ENCODE measurements at places on chromosomes 7 and 10.

DNA sequence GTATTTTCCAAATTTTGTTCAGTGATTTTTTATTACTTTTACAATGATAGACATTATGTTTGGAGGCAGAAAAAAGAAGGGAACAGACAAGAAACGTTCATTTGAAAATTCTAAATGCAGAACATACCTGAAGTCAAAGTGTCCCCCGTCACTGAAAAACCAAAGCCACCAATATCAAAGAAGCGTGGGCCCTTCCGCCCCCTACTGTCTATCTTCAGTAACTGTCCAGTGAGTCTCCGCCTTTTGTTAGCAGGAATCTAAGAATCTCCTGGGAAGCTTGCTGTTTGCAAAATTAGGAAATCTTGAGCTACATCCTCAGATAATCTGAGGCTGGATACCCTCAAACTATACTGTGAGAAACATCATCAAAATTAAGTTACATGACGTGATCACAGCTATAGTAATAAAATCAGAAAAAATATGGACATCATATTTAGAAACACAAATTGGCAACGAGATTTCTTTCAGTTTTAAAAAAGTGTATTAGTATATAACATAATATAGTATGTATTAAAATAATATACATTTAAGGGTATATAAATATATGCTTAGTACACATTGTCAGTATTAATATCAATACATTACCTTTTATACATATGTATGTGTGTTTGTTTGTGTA is 169.3 kb upstream of the AKR1E2 start:
- peak; percentile 43 for DNase-seq

DNA sequence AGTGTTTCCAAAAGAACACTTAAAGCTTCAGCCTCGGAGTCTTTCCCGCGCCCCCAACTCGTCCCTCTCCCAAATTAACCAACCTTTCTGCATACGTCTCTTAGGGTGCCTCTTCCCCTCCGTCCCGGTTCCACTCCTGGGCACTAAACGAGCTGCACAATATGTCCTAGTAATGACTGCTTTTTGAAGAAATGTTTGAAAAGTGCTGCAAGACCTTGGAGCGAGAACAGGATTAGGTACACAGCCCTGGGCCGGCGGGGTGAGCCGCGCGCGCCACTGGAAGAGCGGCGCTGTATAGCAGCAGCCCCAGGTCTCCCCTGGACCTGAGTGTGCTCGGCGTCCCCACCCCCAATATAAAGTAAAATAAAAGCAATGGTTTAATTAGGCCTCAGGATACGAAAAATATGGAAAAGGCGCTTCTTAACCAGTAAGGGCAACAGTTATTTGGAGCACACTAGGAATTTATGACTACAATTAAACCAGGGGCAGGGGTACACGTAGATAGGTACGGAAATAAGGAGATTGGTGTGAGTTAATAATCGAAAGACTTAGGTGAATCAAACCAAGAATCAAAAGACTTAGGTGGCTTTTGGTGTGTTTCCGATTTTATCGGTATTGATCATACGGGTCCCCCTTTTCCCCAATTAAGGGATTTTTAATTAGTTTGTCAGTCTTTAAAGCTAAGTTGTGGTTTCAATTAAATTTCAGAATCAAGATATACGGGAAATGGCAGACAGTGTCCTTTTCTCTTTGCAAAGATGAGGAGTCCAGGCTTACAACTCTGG is 1.9 kb downstream of the TET1 start:
- no peak for DNase-seq

- DNase-seq, result no peak
These were observed 263.1 kb downstream of the RPS24 start for GRCh38 chr10:78296785-78297184.

GRCh38 chr10:101559596-101560297 is 28.3 kb downstream of the POLL start:
- no peak for DNase-seq

GRCh38 chr10:88892222-88892967 is 12.3 kb downstream of the STAMBPL1 start:
- DNase-seq, result no peak

DNA sequence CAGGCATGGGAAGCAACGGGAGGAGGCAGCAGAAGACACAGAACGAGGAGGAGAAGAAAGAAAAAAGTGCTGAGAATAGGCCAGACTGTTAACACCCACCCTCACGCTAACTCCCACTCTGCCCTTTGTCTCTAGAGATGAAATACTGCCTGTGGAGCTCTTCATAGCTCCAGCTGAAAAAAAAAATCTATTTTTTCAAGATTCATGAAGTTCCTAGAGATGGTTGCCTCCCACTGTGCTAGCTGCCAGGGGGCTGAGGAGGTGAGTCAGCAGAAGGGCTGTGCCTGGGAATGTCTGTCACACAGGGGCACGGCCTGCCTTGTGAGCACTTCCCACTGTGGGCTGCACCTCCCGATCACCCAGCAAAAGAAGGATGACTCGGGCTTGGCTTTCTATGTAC is 144.5 kb downstream of the RNF216 start:
- no peak for DNase-seq

- no peak for DNase-seq
These were observed 19.3 kb downstream of the VWA2 start for GRCh38 chr10:114258274-114258840.

- DNase-seq, result peak; percentile 96
These were observed 528 bp upstream of the TNRC18 start for GRCh38 chr7:5423976-5424748.

DNA sequence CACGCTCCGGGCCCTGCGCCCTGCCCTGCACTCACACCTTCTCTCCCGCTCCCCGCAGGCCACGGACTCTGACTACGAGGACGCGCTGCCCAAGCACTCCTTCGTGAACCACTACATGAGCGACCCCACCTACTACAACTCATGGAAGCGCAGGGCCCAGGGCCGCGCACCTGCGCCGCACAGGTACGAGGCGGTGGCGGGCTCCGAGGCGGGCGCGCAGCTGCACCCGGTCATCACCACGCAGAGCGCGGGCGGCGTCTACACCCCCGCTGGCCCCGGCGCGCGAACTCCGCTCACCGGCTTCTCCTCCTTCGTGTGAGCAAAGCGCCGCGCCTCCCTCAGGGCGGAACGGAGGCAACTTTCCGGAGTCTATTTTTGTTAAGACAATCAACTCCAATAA is 417.0 kb upstream of the FOXK1 start:
- DNase-seq, result no peak

DNA sequence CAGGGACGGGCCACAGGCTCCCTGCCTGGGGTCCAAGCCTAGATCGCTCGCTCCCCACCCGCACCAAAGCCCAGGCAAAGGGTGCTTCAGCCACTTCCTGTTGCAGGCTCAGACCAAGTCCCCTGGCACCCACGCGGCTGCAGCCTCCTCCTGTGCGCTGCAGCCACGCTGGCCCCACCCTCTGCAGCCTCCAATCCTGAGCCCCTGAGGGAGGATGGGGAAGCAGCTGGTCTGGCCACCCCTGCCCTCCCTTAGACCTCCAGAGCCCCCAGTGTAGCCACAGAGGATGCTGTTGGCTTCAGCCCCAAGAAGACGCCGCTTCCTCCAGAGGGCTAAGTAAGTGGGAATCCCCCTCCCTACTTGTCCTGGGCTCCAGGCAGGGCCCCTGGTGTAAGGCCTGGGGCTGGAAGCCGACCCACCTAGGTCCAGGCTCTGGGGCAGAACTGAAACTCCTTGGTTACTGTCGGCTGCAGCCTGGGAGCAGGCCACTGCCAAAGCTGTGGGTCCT is 9.4 kb downstream of the LIMK1 start:
- no peak for DNase-seq

DNA sequence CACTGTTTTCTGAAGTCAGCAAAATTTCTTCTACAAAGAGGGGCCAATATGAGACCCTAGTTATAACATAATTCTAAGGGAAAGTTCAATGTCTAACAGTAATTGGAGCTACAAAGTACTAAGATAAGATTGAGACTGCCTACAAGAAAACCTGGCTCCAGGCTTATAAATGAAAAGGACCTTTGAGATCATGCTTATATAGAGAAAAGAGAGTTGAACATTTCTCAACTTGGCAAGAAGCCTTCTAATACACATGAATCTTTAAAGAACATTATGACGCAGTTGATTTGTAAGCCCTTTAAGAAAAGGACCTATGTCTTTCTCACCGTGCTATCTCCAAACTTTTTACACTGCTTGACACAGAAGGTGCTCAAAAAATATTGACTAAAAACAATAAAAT is 87.9 kb downstream of the TPK1 start:
- no peak for DNase-seq

- no peak for DNase-seq
These were observed 3.4 kb upstream of the CEP41 start for GRCh38 chr7:130444234-130444633.

GRCh38 chr10:26780793-26781601 is 79.8 kb downstream of the ABI1 start:
- no peak for DNase-seq

DNA sequence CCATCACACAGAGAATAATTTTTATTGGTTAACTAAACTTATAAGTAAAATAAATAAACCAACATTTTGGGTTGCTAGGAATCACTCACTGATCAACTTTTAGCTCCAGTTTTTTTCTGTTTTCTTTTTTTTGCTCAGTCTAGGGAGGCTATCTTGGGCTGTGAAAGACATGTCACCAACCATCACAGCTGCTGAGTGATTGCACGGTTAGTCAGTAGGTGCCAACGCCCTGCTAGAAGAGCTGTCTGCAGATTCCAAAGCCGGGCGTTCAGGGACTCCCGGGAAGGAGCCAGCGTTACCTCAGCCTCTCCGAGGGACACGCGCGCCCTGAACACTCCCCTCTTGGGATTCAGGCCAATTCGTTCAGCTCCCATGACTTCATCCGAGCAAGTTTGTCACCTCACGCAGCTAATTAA is 604 bp upstream of the STAM start:
- DNase-seq, result peak; percentile 79

DNA sequence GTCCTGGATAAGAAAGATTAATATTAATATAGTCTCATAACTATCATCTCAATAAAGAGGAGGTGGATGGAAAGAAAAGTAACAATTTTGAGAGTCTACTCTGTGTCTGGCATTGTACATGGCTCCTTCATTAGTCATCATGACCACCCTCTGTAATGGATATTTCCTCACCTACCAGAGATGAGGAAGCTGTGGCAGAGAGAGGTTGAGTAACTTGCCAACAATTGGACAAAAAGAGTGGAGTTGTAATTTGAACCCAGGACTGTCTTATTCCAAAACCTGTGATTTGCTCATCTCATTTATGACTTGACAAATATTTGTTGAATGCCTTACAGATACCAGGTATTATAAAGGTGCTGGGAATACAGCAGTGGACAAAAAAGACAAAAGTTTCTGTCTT is 2.1 kb upstream of the IDE start:
- DNase-seq, result no peak

GRCh38 chr7:128247108-128247507 is 6.0 kb downstream of the LEP start:
- DNase-seq, result no peak

Data from NCI-H774 (cell line).